ENCODE measurements at places on chromosomes 4 and X.

- no peak for DNase-seq
These were observed 330.2 kb downstream of the PTTG2 start for GRCh38 chr4:38290366-38290765.

- no peak for DNase-seq
These were observed 113.0 kb downstream of the ANAPC10 start for GRCh38 chr4:144985014-144985413.

GRCh38 chr4:41594432-41594831, 56.5 kb downstream of the LIMCH1 start:
- peak; percentile 69 for DNase-seq

GRCh38 chrX:19793471-19793870, 93.9 kb downstream of the SH3KBP1 start:
- DNase-seq = no peak

GRCh38 chr4:186981161-186981560, 257.5 kb upstream of the FAT1 start:
- DNase-seq = no peak

GRCh38 chr4:30720661-30721184, 554 bp downstream of the PCDH7 start:
- peak; percentile 28 for DNase-seq

DNA sequence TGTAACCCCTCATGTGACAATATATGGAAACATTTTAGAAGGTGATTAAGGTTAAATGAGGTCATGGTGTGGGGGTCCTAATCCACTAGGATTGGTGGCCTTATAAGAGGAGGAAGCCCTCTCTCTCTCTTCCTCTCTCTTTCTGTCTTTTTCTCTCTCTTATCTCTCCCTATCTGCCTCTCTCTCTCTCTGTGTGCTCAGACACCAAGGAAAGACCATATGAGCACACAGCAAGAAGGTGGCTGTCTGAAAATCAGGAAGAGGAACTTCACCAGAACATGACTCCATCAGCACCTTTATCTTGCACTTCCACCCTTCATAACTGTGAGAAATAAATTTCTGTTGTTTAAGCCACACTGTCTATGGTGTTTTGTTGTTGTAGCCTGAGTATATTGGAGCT, 1472.2 kb downstream of the PCDH7 start:
- DNase-seq = no peak

GRCh38 chrX:14411326-14411725, 118.0 kb upstream of the GLRA2 start:
- DNase-seq = no peak

- DNase-seq = no peak
These were observed 73.2 kb upstream of the BCOR start for GRCh38 chrX:40170830-40171512.

- no peak for DNase-seq
These were observed 2.4 kb downstream of the ATP6AP1 start for GRCh38 chrX:154430916-154431315.

GRCh38 chrX:22278375-22278774, 5.7 kb downstream of the CBLL2 start:
- DNase-seq = no peak

- DNase-seq = peak; percentile 72
These were observed 60.9 kb downstream of the UGT8 start for GRCh38 chr4:114659386-114660008.

DNA sequence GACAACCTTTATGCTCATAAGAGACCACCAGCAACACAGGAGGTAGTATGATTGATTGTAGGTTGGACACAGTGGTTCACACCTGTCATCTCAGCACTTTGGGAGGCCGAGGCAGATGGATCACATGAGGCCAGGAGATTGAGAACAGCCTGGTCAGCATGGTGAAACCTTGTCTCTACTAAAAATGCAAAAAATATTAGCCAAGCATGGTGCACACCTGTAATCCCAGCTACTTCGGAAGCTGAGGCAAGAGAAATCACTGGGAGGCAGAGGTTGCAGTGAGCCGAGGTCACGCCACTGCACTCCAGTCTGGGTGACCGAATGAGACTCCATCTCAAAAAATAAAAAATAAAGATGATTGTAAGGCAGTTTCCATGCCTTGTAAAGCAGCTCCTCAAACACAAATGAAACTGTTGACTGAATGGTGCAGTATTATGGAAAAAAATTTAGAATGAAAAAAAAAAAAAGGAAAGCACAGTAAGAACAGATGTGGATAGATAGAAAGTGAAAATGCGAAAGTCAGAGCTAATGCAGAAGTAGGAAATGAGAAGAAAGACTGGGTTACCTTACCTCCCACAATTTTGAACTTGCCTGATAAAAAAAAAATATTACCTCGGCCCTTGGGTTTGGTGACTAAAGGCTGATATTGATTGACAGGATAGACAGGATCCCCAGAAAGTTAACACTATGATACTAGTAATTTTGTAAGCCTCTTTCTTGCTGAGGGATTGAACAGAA, 249.2 kb upstream of the TRAM1L1 start:
- DNase-seq = no peak

GRCh38 chrX:35622040-35622439, 176.1 kb upstream of the MAGEB16 start:
- DNase-seq = no peak

GRCh38 chr4:138831948-138832347, 183.6 kb upstream of the NOCT start:
- DNase-seq = no peak

GRCh38 chr4:54585321-54586000, 72.3 kb upstream of the KIT start:
- DNase-seq = no peak

DNA sequence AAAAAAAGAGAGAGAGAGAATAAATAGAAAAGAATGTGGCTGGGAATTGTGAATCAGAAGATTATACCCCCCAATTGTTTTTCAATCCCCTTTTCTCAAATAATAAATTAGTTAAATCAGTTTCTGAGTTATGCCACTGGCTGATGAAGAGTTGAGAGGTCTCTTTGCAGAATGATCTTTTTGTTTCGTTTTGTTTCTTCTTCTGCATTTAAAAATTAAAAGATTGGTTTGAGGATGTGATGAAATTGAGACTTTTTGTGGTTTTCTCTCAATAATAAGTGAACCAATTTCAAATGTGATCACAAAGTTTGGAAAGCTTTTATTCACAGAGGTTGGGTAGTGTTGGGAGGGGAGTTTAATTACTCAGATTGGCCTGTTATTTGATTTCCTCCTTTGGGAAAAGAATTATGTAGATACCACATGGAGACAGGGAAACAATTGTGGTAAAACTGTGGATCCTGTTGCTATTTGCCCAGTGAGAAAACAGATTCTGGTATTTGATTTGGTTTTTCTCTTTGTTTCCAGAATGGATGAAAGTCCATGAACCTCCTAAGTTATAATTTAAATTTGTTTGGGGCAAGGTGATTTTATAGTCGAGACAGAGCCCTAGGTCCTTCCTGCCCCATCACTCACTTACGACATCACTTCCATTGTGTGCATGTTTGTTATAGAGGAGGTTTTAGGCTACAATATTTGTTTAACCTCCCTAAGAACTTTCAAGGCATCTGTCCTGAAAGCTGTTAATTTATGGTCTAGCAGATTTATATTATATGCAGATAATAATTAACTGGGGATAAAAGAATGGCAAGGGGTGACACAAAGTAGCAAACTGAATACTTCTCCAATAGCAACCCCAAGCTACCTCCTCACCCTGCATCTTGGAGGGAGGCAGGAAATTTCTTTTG, 92.0 kb upstream of the BMPR1B start:
- DNase-seq = no peak

DNA sequence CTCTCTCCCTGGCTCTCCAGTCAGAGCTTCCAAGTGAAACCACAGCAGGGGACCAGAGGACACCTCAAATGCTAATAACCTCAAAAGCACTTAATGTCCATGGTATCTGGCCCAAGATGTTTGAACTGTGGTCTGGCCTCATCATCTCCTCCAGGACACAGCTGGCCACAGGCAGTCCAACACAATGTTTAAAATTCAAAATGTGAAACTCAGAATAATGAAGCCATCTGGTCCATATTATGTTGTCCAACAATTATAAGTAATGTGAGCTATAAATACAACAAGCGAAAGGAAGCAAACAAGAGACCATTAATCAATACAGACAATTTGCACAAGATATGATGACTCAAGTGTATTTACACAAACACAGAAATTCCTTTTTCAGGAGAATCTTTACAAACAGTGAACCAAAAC, 90.7 kb upstream of the S100G start:
- no peak for DNase-seq

DNA sequence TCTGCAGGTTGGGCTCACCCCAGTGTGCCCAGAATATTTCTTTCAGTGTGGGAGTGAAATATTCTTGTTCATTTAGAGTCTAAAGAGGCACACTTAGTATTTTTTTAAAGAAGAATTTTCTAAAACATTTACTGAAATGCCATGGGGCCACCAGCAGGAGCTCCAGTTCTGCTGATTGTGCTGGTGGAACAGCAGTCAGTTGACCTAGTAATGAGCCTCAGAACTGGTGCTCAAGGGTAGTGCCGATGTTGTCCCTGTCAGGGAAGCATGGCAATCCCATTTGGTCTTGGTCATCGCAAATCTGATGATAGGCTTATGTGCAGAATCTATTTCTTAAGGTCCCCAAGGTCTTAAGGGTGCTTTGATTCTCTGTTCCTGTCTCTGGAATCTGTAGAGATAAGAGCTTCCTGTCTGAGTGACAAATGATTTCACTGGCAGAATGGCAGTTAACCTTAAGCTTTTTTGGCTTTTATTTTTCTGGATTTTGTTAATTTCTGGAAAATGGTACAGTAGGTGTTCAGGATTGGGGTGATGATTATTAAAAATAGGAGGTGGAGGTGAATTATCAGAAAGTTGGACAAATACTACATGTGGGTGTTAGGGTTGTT, 31.3 kb downstream of the JADE1 start:
- DNase-seq = no peak

- DNase-seq = no peak
These were observed 336.7 kb upstream of the GNPDA2 start for GRCh38 chr4:45062935-45063545.

- no peak for DNase-seq
These were observed 10.0 kb downstream of the ADAM29 start for GRCh38 chr4:174928174-174928573.

- DNase-seq = peak; percentile 4
These were observed 3.6 kb downstream of the PSAPL1 start for GRCh38 chr4:7430965-7431695.

DNA sequence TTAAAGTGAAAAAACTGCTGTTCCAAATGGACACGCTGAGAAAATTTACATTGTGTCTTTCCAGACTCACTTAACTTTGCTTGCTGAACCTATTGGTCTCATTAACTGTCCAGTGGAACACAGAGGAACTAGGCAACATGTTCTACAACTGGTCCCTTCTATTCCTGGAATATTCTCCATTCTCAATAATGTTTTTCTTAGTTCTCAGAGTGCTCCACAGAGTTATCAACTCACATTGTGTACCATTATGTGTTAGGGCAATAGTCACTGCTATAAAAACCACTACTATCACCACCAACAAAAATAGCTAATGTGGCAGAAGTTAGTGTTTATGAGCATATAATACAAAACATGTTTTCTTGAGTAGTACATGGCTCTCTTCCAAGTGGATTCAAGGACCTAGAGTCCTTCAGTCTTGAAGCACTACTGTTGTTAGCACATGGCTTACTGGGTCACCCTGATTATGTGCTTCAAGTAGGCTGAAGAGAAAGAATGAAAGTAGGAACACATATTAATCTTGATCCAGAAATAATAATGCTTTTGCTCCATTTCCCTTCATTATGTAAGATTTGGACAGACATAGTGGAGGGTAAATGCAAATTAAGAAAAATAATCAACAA, 865.3 kb upstream of the HS3ST1 start:
- DNase-seq = no peak

GRCh38 chr4:66736606-66737005, 808.7 kb downstream of the CENPC start:
- peak; percentile 9 for DNase-seq

DNA sequence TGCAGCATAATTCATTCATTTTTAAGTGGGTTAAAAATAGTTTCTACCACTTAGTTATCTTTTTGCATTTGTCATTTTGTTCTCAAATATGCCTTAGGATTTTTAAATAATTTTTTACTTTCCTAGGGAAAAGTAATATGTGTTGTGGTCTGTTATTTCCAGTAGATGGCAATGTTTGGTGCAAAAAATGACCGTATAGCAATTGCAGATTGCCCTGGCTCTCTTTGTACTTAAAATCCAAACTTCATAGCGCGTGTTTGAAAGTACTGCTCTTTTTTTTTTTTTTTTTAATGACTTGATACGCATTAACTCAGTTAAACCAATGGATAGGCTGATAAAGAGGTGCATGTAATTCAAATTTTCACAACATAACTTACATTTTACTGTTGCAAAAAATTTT, 74.4 kb upstream of the RBMX start:
- DNase-seq = no peak

- DNase-seq = no peak
These were observed 20.4 kb downstream of the TMEM131L start for GRCh38 chr4:153486281-153487151.

- no peak for DNase-seq
These were observed 4.0 kb downstream of the PPP2R2C start for GRCh38 chr4:6468376-6468775.

DNA sequence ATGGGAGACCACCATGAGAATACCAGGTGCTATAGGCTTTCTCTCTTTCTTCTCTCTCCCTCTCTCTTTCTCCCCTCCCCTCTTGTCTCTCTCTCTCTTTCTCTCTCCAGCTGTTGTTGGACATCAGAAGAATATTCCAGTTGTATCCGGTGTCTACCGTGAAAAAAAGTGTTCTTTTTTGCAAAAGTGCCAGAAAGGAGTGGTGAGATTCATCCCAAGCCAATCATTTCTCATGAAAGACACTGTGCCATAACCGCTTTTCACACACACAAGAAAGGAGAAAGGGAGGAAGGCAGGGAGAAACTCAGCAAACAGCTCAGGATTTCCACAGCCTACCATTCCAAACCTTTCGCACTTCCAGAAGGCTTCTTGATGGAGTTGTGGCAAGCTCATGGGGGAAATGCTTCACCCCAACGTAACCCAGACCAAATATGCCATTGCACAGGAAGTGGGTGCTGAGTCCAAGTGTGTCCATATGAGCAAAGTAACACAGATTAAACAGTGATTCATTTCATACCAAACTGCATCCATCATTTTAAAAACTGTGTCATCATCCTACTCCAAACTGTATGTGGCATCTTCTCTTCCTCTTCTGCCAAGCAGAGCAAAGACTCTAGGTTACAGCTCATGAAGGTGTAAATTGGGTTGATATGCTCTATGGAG, 224.0 kb downstream of the APBB2 start:
- DNase-seq = no peak

- no peak for DNase-seq
These were observed 46.3 kb upstream of the HUWE1 start for GRCh38 chrX:53732797-53733196.

Measured in head of caudate nucleus (tissue), 42 donors.